Stimulated activated CD8-positive, alpha-beta memory T cell treated with anti-CD3 and anti-CD28 coated beads, Interleukin-7, amount 100 ng/mL, for 1 hour (primary cell): ENCODE measurements at places on chromosomes 12 and 14.

DNA sequence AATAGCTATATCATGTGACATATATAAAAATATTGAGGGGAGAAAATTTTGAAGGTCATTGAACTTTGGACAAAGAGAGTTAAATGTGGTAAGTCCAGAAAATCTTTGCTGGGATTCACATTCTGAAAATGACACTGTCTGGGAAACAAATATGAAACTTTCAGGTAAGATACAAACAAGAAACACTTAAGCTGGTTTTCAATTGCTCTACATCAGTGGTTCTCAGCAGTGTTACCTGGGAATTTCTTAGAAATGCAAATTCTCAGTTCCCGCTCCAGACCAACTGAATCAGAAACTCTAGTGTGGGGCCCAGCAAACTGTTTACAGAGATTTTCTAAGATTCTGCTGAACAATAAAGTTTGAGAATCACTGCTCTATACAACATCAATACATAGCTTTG is 3.6 kb upstream of the CDK17 start:
- DNase-seq = no peak

GRCh38 chr14:71290960-71291466 is 383.8 kb downstream of the PCNX1 start:
- no peak for DNase-seq

GRCh38 chr12:44287545-44287944 is 451.7 kb downstream of the TMEM117 start:
- DNase-seq = no peak

- no peak for DNase-seq
These were observed 2.4 kb upstream of the SERPINA4 start for GRCh38 chr14:94558842-94559241.

DNA sequence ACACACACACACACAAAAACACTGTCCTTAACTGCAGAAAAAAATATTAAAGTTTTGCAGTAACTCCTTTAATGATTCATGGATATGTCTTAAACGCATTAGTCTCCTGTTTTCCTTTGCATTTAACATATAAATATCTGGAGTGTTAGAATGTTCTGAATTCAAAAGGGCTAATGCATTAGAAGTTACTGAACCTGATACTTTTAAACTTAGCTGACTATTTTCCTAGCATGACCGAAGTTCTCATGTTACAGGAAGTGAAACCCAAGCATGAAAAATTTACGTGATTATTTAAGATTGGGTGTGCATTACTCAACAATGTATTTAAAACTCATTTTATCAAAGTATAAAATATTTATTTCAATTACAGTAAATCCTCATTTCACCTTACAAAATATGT is 791.2 kb downstream of the FLRT2 start:
- DNase-seq = no peak

GRCh38 chr14:103194256-103195045 is 71.2 kb downstream of the TNFAIP2 start:
- DNase-seq = no peak

DNA sequence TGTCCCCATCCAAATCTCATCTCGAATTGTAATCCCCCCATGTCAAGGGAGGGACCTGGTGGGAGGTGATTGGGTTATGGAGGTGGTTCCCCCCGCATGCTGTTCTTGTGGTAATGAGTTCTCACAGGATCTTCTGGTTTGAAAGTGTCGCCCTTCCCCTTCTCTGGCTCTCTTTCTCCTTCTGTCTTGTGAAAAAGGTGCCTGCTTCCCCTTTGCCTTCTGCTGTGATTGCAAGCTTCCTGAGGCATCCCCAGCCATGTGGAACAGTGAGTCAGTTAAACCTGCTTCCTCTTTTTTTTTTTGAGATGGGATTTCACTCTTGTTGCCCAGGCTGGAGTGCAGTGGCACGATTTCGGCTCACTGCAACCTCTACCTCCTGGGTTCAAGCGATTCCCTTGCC is 104.0 kb downstream of the CCDC91 start:
- DNase-seq = no peak
